B cell (primary cell): ENCODE measurements at places on chromosomes 3 and 15. TPM values are rescaled to one million over a fixed set of nuclear protein-coding genes. Genes with fewer than 3 reads are reported as not detected.

DNA sequence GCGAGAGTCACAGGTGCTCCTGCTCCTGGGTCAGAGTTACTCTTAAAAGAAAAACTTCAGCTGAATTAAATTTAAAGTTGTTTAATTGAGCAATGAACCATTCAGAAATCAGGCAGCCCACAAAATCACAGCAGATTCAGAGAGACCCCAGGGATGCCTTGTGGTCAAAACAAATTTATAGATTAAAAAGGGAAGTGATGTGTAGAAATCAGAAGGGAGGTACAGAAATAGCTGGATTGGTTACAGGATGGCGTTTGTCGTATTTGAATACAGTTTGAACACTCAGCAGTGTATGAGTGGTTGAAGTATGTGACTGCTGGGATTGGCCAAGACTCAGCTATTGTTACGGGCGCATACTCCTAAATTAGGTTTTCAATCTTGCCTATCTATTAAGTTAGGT is 58.6 kb downstream of the UACA start:
- DNase-seq = no peak
- H3K4me3 ChIP-seq = no peak overlapping the region
- H3K36me3 ChIP-seq = no peaks in the 10 kb centered on the region
- no peak overlapping the region for H3K27ac ChIP-seq

GRCh38 chr15:64755427-64755940 is 19.9 kb downstream of the RBPMS2 start:
- H3K4me1 ChIP-seq = peaks cover 43% of the 10 kb centered on the region
- no peaks in the 10 kb centered on the region for H3K36me3 ChIP-seq
- peak; percentile 34 for DNase-seq

DNA sequence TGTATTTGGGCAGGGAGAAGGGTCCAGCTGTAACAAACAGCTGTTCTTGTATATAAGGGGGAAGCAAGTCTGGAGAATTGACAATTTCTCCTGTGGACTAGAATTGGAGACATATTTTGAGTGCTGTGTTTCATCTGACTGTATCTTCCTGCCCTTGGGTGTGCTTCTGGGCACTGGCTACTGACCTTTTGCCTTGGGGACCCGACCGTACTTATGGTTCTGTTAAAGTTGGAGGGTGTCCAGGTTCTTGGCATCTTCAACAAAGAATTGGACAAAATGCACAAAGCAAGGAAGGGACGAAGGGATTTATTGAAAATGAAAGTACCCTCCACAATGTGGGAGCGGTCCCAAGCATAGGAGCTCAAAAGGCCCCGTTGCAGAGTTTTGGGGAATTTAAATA is 31.0 kb downstream of the MAP2K1 start:
- no peaks in the 10 kb centered on the region for H3K4me1 ChIP-seq
- no peak overlapping the region for H3K4me3 ChIP-seq
- no peak for DNase-seq
- H3K27me3 ChIP-seq = no peaks in the 10 kb centered on the region
- H3K27ac ChIP-seq = no peak overlapping the region

DNA sequence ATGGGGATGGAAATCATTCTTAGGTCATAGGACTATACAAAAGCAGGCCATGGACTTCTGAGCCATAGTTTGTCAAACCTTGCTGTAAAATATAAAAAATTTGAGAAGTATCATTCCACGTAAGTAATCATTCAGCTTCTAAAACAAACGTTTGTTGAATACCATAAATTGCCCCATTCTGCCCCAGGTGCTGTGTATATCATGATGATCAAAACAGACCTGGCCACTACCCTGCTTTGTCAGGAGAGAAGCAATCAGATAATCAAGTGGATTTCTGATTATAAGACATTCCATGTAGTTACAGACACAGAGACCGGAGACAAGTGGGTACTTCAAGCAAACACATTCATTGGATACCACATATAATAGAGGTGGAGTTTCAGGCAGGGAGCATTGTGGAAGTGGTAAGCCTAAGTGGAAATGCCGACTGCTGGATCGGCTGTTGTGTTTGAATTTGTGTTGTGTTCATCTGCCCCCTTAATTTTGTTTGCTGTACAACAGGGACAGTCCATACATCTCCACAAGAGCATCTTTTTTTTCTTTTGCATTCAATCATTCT is 61.7 kb downstream of the TGFBR2 start:
- no peaks in the 10 kb centered on the region for H3K27me3 ChIP-seq
- DNase-seq = no peak
- H3K36me3 ChIP-seq = peaks cover 4% of the 10 kb centered on the region
- H3K4me1 ChIP-seq = peaks cover 76% of the 10 kb centered on the region
- no peak overlapping the region for H3K4me3 ChIP-seq

DNA sequence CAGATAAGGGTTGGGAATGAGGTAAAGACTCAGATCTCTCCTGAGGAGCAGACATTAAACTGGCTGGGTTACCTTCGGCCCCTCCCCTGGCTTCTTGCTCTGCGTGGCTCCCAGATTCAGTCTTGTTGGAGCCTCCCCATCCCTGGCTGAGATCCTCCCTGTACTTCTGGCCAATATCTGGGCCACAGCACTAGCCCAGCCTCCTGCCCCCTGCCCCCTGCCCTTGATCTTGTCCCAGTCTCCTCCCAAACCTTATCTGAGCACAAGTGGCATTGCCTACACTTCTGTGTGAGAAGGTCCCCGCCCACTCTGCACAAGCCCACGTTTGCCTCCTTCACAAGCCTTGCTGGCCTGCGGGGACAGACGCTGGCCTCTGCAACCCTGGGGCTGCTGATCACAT is 16.8 kb downstream of the PLA2G4F start:
- H3K27ac ChIP-seq = no peak overlapping the region
- H3K4me1 ChIP-seq = no peaks in the 10 kb centered on the region
- H3K27me3 ChIP-seq = no peaks in the 10 kb centered on the region
- H3K36me3 ChIP-seq = no peaks in the 10 kb centered on the region
- no peak for DNase-seq

The TRIM42 gene
- not detected in 2 replicates for total RNA-seq

The NDN gene
- not detected in 2 replicates for total RNA-seq

The ZNF774 gene
- 0.54 and 1.4 TPM in 2 replicates for total RNA-seq
